Suprapubic skin (tissue), 4 donors: ENCODE measurements at places on chromosomes 6 and 20.

GRCh38 chr6:22133357-22133756, 163.5 kb downstream of the PRL start:
- no peak overlapping the region for H3K27ac ChIP-seq
- H3K4me3 ChIP-seq, result no peak overlapping the region
- no peak for DNase-seq
- no peaks in the 10 kb centered on the region for H3K36me3 ChIP-seq
- no peaks in the 10 kb centered on the region for H3K4me1 ChIP-seq
- no peaks in the 10 kb centered on the region for H3K27me3 ChIP-seq

GRCh38 chr6:142322504-142323198, 20.8 kb downstream of the ADGRG6 start:
- H3K27ac ChIP-seq, result no peak overlapping the region
- no peaks in the 10 kb centered on the region for H3K27me3 ChIP-seq
- no peak for DNase-seq
- no peaks in the 10 kb centered on the region for H3K4me1 ChIP-seq

- no peak overlapping the region for H3K27ac ChIP-seq
- no peaks in the 10 kb centered on the region for H3K36me3 ChIP-seq
- peaks cover 10% of the 10 kb centered on the region for H3K27me3 ChIP-seq
- H3K4me3 ChIP-seq, result no peak overlapping the region
- DNase-seq, result no peak
- H3K4me1 ChIP-seq, result peaks cover 5% of the 10 kb centered on the region
Measured at GRCh38 chr6:170276369-170277057, 14.4 kb downstream of the DLL1 start.

GRCh38 chr20:23178806-23179205, 92.7 kb upstream of the CD93 start:
- no peaks in the 10 kb centered on the region for H3K27me3 ChIP-seq
- H3K27ac ChIP-seq, result no peak overlapping the region
- peaks cover 7% of the 10 kb centered on the region for H3K4me1 ChIP-seq
- H3K36me3 ChIP-seq, result no peaks in the 10 kb centered on the region
- no peak for DNase-seq

GRCh38 chr6:145866456-145867396, 52.1 kb upstream of the FBXO30 start:
- H3K4me3 ChIP-seq, result no peak overlapping the region
- no peaks in the 10 kb centered on the region for H3K4me1 ChIP-seq
- no peak for DNase-seq

GRCh38 chr6:3619201-3619600, 132.3 kb downstream of the PXDC1 start:
- no peaks in the 10 kb centered on the region for H3K36me3 ChIP-seq
- H3K4me1 ChIP-seq, result no peaks in the 10 kb centered on the region
- DNase-seq, result no peak
- H3K27ac ChIP-seq, result no peak overlapping the region

- H3K27me3 ChIP-seq, result no peaks in the 10 kb centered on the region
- H3K27ac ChIP-seq, result no peak overlapping the region
- no peaks in the 10 kb centered on the region for H3K36me3 ChIP-seq
- DNase-seq, result no peak
- H3K4me3 ChIP-seq, result no peak overlapping the region
Measured at GRCh38 chr6:72132427-72132826, 246.1 kb downstream of the RIMS1 start.

GRCh38 chr6:154511791-154512190, 1.3 kb upstream of the CNKSR3 start:
- H3K36me3 ChIP-seq, result no peaks in the 10 kb centered on the region
- peaks cover 33% of the 10 kb centered on the region for H3K4me1 ChIP-seq
- H3K4me3 ChIP-seq, result peak overlapping the region; percentile 67
- DNase-seq, result no peak

- peaks cover under 1% of the 10 kb centered on the region for H3K36me3 ChIP-seq
- no peak for DNase-seq
- H3K4me1 ChIP-seq, result peaks cover 67% of the 10 kb centered on the region
- peak overlapping the region; percentile 91 for H3K27ac ChIP-seq
- no peaks in the 10 kb centered on the region for H3K27me3 ChIP-seq
- H3K4me3 ChIP-seq, result peak overlapping the region; percentile 95
Measured at GRCh38 chr6:43771858-43772680, 2.1 kb downstream of the VEGFA start.

DNA sequence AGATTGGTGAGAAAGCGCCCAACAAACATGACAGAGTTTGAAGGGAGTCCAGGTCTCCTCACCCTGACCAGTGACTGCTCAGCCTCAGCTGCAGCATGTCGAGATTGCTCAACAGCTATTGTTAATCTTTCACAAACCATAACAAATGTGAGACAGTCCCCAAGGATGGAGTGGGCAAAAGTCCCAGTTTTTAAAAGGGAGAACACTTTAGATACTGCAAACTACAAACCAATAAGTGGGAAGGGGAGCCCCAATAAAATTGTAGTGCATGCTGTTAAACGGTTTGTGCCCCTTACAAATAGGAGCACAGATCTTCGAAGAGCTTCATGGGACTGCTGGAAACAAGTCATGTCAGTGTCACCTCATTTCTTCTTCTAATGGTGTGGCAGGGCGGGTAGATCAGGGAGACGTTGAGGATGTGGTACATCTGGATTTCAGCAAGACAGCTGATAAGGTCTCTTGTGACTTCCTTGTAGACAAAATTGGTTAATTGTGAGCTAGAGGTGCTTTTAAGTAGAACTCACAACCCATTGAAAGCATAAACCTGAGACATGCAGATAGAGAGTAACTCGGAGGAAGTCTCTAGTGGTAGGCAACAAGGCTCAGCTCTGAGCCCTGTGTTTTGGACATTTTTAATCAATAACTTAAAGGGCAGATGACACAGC, 134.0 kb upstream of the ARMC2 start:
- H3K4me3 ChIP-seq, result no peak overlapping the region
- DNase-seq, result peak; percentile 73
- no peak overlapping the region for H3K27ac ChIP-seq
- no peaks in the 10 kb centered on the region for H3K36me3 ChIP-seq
- H3K4me1 ChIP-seq, result peaks cover 8% of the 10 kb centered on the region

DNA sequence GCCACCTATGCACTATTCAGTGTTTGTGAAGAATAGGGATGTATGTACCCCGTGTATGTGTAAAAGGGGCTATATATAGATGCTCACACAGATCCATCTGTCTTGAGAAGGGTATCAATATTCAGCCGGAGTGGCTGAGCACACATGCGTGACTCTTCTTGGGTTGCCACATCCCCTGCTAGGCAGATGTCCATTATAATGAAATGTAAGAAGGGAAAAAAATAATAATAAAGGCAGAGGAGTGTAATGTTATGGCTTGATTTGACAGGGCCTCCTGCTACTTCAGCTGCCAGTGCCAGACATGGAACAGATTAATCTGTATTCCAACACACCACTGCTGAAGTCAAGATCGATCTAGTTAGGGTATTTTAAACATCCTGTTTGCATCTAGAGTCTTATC, 74.2 kb upstream of the VSTM2L start:
- no peaks in the 10 kb centered on the region for H3K27me3 ChIP-seq
- no peak overlapping the region for H3K4me3 ChIP-seq
- H3K4me1 ChIP-seq, result no peaks in the 10 kb centered on the region
- H3K27ac ChIP-seq, result no peak overlapping the region

GRCh38 chr20:43895235-43895634, 19.4 kb upstream of the TOX2 start:
- H3K4me3 ChIP-seq, result no peak overlapping the region
- H3K4me1 ChIP-seq, result no peaks in the 10 kb centered on the region
- no peaks in the 10 kb centered on the region for H3K36me3 ChIP-seq

DNA sequence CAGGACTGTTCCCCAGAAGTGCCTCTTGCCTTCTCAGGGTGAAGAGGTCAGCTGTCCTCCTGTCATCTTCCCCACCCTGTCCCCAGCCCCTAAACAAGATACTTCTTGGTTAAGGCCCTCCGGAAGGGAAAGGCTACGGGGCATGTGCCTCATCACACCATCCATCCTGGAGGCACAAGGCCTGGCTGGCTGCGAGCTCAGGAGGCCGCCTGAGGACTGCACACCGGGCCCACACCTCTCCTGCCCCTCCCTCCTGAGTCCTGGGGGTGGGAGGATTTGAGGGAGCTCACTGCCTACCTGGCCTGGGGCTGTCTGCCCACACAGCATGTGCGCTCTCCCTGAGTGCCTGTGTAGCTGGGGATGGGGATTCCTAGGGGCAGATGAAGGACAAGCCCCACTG, 9.8 kb downstream of the PI16 start:
- no peak overlapping the region for H3K4me3 ChIP-seq
- H3K27ac ChIP-seq, result no peak overlapping the region
- H3K27me3 ChIP-seq, result no peaks in the 10 kb centered on the region
- no peak for DNase-seq
- H3K4me1 ChIP-seq, result peaks cover 59% of the 10 kb centered on the region
- H3K36me3 ChIP-seq, result peaks cover 26% of the 10 kb centered on the region

DNA sequence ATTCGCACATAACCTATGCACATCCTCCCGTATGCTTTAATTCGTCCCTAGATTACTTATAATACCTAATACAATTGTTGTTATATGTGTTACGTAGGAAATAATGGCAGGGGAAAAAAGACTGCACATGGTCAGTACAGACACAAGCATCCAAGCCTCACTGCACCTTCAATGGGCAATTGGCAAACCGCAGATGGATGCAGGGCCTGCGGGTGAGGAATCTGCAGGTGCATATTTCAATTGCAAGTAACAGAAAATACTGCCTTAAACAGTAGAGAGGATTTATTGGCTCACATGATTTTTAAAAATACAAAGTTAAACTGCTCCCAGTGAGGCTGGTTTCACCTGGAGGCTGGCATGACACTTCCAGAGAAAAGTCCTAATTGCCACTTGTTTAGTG, 142.1 kb upstream of the MLN start:
- H3K27me3 ChIP-seq, result peaks cover 3% of the 10 kb centered on the region
- H3K4me3 ChIP-seq, result no peak overlapping the region
- no peaks in the 10 kb centered on the region for H3K4me1 ChIP-seq

DNA sequence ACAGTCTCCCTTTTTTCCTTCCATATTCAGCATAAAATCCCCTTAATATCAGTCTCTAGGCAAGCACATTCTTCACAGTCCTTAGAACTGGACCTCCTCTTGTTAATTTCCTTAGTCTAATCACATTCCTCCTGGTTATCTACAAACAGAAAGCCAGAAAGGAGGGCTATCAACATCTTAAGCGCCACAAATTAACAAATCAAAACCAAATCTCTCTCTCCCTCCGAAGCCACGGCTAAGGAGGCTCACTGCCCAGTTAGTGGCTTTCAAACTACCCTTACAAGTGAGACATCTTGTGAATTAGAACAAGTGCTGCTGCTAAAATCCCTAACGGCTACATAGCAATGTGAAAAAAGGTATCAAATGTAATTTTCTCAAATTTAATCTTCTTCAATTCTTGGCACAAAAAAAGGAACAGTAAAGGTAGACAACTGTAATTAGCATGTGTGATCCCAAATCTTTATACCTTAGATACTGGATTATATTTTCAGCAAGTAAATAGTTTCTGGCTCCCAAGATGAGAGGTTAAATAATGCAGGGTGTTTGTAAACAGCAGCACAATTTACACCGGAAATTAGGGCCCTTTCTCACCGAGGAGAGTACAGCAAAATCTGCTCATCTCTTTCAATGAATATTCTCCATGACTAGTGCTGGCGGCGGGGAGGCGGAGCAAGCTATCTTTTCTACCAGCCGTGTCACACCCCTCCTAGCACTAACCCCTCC, 1.4 kb upstream of the TRIM39 start:
- peaks cover 37% of the 10 kb centered on the region for H3K4me1 ChIP-seq
- no peaks in the 10 kb centered on the region for H3K27me3 ChIP-seq
- peaks cover 12% of the 10 kb centered on the region for H3K36me3 ChIP-seq
- H3K4me3 ChIP-seq, result peak overlapping the region; percentile 92

- no peak for DNase-seq
- no peaks in the 10 kb centered on the region for H3K36me3 ChIP-seq
- H3K27me3 ChIP-seq, result no peaks in the 10 kb centered on the region
- H3K27ac ChIP-seq, result no peak overlapping the region
- H3K4me3 ChIP-seq, result no peak overlapping the region
Measured at GRCh38 chr6:148069256-148069655, 273.4 kb upstream of the SASH1 start.

GRCh38 chr6:111926731-111927302, 53.6 kb upstream of the FYN start:
- DNase-seq, result no peak
- no peak overlapping the region for H3K4me3 ChIP-seq
- no peaks in the 10 kb centered on the region for H3K4me1 ChIP-seq
- H3K27me3 ChIP-seq, result no peaks in the 10 kb centered on the region
- no peaks in the 10 kb centered on the region for H3K36me3 ChIP-seq
- H3K27ac ChIP-seq, result no peak overlapping the region

GRCh38 chr6:33607784-33608161, 13.3 kb upstream of the ITPR3 start:
- H3K4me1 ChIP-seq, result peaks cover 46% of the 10 kb centered on the region
- H3K4me3 ChIP-seq, result no peak overlapping the region
- no peak overlapping the region for H3K27ac ChIP-seq
- DNase-seq, result no peak
- H3K27me3 ChIP-seq, result no peaks in the 10 kb centered on the region

DNA sequence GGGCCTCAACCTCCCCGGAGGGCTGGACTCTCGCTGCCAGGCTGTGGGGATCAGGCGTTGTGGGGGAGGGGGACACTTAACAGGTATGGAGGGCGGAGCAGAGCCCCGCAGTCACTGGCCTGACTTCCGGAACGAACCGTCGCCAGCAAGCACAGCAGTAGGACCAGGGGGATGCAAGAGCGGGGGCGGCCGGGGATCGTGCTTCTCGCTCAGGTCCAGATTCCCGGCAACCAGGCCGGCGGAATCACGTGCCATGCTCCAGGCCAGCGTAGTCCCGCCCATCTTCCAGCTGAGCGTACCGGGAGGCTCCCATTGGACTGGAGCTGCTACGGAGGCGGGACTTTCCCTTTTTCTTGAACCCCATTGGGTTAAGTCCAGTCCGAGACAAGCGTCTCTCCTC, 10.0 kb upstream of the POU5F1 start:
- H3K4me3 ChIP-seq, result peak overlapping the region; percentile 23
- peaks cover under 1% of the 10 kb centered on the region for H3K36me3 ChIP-seq
- no peak overlapping the region for H3K27ac ChIP-seq
- no peak for DNase-seq

DNA sequence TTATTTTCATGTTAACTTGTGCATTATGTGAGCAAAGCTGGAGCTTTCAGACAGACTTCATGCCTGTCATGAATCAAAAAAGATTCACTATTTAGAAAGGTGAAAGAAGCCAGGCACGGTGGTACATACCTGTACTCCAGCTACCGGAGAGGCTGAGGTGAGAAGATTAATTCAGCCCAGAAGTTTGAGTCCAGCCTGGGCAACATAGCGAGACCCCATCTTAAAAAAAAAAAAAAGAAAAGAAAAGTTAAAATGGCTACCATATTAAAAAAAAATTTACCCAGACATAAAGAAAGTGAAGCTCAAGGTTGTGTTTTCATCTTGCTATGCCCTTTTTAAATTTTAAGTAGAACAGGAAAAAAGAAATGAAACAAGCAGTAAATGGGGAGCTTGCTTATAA, 889 bp downstream of the CASS4 start:
- peak overlapping the region; percentile 32 for H3K4me3 ChIP-seq
- peak overlapping the region; percentile 57 for H3K27ac ChIP-seq
- H3K4me1 ChIP-seq, result peaks cover 9% of the 10 kb centered on the region
- DNase-seq, result no peak
- H3K27me3 ChIP-seq, result no peaks in the 10 kb centered on the region
